ENCODE measurements at places on chromosomes 4 and X.

- DNase-seq: no peak
Observed at GRCh38 chr4:22637306-22637705, 55.4 kb upstream of the GBA3 start.

GRCh38 chr4:156673483-156673882, 298.1 kb downstream of the PDGFC start:
- DNase-seq: no peak

- no peak for DNase-seq
Observed at GRCh38 chr4:13430834-13431568, 53.1 kb downstream of the RAB28 start.

- no peak for DNase-seq
Observed at GRCh38 chr4:190017357-190018200, 9.5 kb downstream of the FRG2 start.

GRCh38 chr4:57051524-57051923, 58.7 kb downstream of the IGFBP7 start:
- DNase-seq: no peak

DNA sequence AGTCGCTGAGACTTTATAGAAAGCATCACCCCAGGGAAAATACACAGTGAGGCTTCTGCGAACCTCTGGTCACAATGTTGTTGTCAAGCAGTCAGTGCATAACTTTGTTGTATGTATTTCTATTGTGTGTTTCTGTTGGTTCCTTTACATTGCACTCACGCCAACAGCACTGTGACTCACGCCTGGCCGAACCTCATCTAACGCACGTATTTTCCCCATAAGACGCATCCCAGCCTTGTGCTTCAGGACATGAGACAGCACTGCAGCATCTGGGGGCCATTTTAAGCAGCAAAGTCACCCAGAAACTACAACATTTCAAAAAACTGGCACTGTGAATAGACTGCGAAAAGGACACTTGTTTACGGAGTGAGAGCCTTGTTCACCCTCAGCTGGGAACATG, 30.6 kb downstream of the TBL1X start:
- no peak for DNase-seq

DNA sequence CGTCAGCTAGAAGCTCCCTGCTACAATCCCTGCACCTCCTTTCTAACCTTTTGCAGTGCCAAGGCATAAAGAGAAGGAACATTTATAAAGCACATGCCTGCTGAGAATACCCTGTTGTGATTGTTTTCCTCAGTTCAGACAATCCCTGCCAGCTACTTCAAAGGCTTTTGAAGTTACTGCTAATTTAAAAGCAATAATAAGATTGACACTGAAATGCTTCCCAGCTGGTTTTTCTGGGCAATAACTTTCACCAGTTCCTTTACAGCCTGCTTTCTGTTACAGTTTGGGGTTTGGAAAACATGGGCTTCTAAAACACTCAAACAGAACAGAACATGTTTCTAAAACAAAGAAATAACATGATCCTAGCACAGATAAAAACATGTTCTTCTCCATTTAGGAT, 232.3 kb upstream of the CPEB2 start:
- no peak for DNase-seq

DNA sequence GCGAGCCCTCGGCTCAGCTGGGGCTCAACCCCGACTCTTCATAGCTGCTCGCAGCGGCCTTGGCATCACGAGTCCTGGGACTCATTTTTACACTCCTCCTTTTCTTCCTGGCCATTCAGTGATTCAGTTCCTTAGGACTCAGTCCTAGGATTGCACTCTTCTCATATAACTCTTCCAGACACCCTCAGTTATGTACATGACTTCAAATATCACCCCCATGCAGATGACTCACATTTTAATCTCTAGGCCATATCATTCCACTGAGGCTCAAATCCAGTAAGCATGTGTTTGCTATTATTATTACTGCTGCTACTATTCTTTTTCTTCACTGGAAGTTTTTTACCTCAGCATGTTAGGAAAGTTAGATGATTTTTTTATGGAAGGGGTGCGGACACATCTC, 14.4 kb downstream of the ITGB1BP2 start:
- no peak for DNase-seq

DNA sequence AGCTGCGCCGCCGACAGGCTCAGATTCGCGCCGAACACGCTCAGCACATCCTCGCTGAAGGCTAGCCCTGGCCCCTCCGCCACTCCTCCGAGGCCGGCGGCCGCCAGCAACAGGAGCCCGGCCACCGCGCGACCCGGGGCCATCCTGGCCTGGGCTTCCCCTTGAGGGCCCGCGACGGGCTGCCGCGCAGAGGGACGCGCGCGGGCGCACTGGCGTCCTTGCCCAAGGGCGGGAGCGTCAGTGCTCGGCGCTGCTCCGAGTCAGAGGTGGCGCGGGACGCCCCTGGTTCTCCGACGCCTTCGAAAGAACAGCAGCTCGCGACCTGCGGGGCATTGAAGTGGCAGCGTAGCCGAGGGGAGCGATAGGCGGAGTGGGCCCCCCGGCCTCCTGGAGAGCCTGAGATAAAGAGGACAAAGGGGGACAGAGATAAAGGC, 745 bp downstream of the SLC39A8 start:
- peak; percentile 36 for DNase-seq

DNA sequence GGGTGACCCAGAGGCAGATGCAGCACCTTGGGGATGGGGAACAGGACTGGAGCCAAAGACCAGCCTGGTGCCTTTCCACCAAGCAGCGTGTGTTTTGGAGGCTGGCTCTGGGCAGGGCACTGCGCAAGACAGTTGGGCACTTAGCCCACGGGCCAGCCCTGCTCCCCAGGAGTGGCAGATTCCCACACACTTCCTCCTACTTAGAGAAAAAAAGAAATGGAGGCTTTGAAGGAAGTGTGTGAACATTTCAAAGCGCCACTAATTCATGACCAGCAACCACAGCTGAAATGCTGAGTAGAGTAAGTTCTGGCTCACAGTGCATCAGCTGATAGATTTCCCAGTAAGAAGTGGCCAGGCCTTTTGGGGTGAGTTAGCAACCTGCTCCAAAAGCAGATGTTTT, 54.9 kb upstream of the LGI2 start:
- no peak for DNase-seq

DNA sequence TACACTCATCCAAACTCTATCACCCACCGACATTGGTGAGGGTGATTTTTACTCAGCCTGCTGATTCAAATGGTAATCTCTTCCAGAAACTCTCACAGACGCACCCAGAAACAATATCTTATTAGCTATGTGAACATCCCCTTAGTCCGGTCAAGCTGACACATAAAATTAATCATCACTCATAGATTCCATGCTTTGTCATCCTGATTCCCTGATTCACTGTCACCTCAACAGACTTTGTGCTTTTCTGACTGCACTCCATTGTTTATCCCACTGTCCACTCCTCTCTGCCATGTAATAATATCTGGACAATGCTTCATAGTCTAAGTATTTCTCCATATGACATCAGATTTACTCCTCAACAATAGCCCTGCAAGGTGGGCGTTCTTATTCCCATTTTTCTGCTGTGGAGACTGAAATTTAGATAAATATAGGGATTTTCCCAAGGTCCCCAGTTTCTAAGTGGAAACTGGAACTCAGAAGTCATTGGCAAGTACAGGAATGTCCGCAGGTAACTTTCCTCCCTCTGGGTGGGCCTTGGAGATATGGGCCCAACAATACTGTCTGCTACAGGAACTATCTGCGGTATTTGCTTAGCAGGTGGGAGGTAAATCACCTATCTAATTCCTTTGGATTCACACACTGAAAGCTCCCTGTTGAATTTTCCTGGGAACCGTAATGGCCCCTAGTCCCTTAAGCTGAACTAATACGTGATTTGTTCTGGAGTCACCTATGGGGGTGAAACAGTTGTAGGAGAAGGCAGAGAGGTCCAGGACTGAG, 228.6 kb upstream of the BCOR start:
- no peak for DNase-seq

GRCh38 chr4:112966701-112967488, 82.6 kb upstream of the ANK2 start:
- no peak for DNase-seq

- no peak for DNase-seq
Observed at GRCh38 chrX:79368441-79368840, 1.3 kb upstream of the ITM2A start.

DNA sequence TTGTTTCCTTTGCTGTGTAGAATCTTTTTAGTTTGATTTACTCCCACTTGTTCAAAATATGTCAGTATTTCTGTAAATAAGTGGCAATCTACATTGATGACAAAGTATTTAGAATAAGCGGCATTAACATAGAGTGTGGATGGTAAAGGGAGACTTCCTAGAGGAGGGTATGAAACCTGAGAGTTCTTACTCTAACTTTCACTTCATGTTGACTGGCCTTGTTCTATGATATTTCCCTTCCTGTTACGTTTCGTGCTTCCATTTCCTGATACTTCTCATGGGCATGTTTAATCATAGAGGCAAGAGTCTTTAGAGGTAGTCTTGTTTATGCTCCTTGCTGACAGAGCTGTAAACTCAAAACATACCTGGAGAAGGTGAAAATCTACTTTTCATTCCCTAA, 408.9 kb downstream of the GLUD2 start:
- no peak for DNase-seq

DNA sequence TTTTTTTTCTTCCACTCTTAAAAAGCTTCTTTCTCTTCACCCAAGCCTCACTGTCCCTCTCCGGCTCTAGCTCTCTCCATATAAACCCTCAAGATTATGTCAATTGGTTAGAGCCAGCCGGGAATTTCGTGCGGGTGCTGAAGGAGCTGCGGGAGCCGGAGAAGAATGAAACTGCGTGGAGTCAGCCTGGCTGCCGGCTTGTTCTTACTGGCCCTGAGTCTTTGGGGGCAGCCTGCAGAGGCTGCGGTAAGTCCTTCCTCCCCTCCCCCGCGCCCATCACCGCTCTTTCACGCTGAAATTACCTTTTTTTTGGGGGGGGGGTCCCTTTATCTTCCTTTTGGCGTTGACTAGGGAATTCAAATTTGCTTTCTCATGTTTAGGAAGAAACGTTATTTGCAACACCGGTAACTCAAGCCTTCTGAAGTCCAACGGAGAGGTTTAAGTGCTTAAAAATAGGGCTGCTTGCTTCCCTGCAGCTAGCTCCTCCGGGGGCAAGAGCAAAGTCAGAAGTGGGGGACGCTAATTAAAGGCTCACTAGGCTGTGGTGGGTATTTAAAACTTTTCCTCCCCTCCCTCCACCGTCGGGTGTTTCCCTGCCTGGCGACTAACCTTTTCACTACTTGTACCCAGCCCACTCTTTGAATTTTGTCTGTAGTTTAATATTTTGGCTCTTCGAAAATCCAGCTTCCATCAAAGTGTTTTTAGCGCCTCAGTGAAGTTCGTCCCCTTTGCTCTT, 491 bp downstream of the COL4A5 start:
- DNase-seq: peak; percentile 4

GRCh38 chr4:97507587-97508245, 635.6 kb downstream of the STPG2 start:
- DNase-seq: no peak

- no peak for DNase-seq
Observed at GRCh38 chr4:67712650-67713528, 11.9 kb upstream of the UBA6 start.

- DNase-seq: no peak
Observed at GRCh38 chr4:85798012-85798770, 323.2 kb downstream of the ARHGAP24 start.

DNA sequence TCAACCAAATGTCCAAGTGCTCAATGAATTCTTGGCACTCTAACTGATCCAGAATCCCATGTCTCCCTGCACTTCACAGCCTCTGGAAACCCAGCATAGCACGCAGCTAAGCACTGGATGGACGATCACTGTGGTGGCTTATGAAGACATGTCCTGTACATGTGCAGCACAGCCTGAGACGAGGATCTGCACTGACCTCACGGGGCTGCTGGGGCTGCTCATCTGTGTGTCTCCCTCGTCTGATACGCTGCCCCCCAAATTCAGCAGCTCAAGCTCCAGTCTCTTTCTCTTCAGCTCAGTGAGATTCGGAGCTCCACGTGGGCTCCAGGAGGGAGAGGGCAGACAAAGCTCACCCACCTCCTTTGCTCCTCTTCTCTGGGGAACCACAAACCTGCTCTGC, 126.9 kb downstream of the CPZ start:
- DNase-seq: no peak

GRCh38 chr4:43587758-43588157, 695.2 kb downstream of the GRXCR1 start:
- DNase-seq: no peak
